ENCODE measurements at places on chromosomes 3 and 15. TPM values are rescaled to one million over a fixed set of nuclear protein-coding genes. Genes with fewer than 3 reads are reported as not detected.

DNA sequence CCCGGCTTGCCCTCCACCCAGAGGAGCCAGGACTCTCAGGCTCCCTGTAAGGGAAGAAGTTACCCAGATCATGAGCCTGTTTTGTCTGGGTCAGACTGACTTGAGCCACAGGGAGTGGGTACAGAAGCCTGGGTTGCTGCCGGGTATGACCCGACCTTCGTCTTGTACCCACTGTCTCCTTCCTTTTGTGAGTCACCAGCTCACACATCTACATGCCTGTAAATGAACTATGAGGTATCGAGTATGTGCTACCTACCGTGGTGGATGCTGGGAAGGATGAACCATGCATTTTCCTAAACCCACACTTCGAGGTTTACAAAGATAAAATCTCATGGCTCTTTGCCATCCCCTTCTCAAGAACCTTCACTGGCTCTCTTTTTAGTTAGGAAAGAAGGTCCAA, 56.9 kb downstream of the CACNA1D start:
- DNase-seq: no peak

DNA sequence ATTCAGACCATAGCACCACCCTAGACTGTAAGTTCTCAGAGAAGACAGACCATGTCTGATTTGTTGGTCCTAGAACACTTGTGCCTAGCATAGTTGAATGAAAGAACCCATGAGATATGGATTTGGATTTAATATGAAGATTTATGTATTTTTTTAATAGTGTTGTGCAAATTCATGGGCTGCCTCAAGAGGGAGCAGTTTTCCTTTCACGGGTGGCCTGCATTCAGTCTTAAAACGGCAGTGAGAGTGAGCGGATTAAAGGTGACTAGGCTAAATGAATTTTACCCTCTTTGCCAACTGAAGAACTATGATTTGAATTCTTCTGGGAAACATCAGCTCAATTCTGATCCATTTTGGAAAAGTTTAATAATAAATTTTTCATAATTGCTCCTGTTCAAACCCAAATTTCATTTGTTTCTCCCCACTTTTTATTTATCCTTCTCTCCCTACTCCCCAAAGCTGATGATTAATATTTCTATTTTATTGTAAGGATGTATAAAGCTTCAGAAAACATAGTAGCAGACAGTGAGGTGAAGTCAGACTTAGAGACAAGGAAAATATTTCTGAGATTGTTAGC, 67.3 kb downstream of the MORC1 start:
- peak; percentile 39 for DNase-seq

DNA sequence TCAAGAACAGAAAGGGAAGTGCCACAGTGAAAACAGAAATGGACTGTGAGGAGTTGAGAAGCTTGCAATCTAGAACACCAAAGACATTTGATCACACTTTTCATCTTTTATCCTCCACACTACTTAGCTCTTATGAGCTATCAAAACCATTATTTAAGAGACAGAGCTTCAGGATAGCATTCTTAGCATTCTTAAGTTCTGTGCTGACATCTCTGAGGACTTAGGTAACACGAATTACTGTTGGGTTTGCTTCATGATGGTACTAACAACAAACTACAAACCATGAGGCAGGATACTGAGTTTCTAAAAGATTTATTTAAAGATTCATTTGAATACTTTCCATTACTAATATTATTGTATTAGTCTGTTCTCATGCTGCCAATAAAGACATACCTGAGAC, 1038.6 kb downstream of the TUSC7 start:
- no peak for DNase-seq

CTXN2 gene
- total RNA-seq: not detected

DNA sequence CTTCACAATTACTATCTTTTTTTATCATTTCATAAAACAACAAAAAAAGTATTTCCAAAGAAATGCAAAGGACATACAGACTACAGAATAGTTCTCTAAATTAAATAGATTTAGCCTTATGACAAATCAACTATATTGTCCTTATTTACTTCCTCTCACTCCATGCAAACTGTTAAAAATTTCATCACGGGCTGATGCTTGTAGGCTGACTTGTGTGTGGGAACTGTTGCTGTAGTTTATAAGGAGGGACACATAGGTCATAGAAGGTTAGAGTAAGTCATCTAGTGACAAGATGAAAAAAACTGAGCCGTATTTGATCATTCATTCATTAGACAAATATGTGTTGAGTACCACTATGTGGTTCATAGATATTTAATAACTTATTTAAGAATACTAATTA, 232.5 kb upstream of the TBL1XR1 start:
- DNase-seq: no peak

- no peak for DNase-seq
Measured at GRCh38 chr15:62572797-62573196, 407.7 kb upstream of the C2CD4B start.

DNA sequence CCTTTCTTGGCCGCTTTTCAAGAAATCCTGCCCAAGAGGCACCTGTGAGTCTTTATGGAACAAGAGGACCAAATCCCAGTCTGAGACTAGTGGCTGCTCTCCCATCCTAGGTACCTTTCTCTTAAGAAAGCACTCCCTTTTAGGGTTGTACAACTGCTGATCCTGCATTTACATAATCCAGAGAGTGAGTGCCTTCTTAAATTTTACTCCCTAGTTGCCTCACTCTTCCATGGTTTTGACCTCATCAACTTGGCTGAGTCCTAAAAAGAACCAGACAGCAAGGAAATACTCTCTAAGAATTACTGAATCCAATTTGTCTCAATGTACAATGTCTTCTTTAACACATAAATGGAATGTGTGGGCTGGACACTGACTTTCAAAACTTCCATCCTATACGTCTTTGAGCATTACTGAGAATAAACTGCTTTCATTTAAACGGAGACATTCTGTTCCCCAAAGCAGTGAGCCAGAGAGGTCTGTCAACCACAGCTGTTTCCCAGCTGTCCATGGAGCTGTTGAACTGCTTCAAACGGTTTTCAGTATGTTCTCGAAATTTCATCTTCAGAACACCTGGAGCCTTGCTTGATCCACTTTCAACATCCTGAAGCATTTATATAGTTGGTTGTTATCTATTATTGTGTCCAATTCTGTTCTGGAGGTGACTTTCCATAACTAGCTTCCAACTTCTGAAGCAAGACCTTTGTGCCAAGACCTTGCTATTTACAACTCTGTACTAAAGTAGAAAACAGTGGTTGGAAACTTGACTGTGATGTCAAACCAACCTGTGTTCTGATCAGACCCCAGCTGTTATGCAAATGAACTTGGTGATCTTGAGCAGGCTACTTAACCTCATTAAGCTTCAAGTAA, 179.1 kb downstream of the SLC9A9 start:
- no peak for DNase-seq
